ENCODE measurements at places on chromosomes 5 and 9.

DNA sequence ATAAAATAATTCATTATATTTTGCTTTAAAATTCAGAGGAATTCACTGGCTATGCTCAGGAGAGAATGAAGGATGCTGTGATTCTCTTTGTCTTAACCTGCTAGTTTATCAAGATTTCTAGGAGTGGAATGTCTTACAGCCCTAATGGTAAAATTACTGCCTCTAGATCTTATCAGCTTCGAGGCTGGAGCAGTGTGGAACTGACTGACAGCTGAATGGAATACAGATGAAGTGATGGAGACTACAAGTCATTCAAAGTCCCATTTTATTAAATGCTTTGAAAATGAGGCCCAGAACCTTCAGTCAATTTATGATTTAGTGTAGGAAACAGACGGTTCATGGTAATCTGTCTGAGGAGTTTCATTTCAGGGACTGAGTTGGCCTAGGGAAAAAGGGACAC, 202.1 kb downstream of the RFX3 start:
- no peak for DNase-seq

- no peak for DNase-seq
Measured at GRCh38 chr9:132031467-132032237, 48.0 kb downstream of the MED27 start.

- peak; percentile 21 for DNase-seq
Measured at GRCh38 chr5:154520861-154521453, 42.9 kb upstream of the HAND1 start.

DNA sequence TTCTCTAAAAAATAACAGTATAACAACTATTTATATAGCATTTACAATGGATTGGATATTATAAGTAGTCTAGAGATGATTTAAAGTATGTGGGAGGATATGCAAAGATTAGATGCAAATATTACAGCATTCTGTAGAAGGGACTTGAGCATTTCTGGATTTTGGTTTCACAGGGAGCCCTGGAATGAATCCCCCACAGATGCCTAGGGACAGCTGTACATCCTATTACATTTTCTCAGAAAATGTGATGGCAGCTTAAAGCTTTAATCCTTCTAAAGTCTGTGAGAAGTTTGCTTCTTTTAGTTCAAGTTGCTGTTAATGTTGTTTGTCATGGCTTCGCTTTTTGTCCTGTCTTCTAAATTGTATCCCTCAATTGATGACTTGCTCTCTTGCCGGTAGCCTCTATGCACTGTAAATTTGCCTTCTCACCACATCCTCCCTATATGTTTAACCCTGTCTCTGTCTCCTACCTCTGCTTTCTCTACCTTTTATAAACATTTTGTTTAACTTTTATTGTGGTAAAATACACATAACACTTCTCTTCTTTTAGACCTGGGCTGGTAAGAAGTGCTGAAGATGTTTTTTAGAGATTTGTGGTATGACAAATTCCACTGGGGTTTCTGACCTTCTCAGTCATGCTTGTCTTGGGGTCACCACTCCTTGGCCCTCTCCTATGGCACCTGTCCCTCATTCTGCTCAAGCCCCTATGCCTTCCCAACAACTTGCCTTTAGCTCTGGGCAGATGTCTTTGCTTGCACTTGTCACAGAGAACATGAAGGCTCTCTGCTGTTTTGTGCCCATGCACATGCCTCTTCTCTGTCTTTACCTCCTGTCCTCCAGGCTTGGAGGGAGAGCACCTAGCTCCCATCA, 37.9 kb downstream of the LNPEP start:
- no peak for DNase-seq

DNA sequence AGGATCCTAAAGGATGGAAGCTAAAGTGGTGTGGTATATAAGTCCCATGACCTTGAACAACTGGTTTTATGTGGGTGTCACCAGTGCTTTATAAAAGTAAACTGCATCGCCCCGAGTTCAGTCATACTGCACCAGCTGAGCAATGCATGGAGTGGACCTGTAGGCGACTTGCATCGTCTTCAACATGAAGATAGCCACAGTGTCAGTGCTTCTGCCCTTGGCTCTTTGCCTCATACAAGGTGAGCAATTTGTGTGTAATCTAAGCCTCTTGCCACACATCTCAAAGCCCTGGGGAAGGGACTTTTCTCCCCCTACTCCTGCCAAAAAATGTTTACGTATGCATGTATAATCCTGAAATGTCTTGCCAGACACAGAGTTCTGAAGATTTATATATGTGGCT, at the start of gene SPINK5:
Gene SPINK5 (plus strand): TSS at position 120 of the 400 bp plus-strand sequence. CDS start 65 bp downstream, at position 185.
- DNase-seq: no peak

DNA sequence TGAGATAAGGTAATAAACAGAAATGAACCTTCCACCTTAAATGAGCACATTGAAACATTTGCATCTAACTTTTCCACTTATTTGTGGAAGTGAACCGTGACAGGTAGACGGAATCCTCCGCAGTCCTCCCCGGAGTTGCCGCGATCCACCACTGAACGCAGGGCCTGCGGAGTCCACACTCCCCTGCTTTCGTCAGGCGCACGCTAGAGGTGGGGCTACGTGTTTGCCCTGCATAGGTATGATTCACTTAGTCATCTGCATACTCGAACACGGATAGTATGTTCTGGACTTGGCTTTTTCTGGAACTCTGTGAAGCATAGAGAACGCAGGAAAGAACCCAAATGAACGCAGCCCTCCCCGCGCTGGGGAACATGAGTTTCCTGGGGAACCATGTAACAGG, 272.8 kb upstream of the IRX4 start:
- DNase-seq: no peak

DNA sequence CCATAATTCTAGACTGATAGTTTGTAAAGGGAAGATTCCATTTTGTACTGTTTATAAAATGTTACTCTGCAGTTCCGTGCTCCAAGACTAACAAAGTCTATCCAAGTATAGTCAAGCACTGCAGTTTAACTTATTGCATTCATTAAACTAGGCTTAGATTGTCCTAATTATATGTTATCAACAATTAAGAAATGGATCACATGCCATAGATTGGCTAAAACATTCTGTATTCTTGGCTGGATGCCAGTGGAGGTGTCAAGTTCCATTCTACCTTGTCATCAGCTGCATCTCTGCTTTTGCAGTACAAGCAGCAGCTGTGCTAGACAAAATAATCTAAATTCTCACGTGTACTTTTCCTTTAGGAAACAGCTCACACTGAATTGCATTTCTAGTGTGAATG, 69.4 kb upstream of the MEF2C start:
- DNase-seq: no peak

DNA sequence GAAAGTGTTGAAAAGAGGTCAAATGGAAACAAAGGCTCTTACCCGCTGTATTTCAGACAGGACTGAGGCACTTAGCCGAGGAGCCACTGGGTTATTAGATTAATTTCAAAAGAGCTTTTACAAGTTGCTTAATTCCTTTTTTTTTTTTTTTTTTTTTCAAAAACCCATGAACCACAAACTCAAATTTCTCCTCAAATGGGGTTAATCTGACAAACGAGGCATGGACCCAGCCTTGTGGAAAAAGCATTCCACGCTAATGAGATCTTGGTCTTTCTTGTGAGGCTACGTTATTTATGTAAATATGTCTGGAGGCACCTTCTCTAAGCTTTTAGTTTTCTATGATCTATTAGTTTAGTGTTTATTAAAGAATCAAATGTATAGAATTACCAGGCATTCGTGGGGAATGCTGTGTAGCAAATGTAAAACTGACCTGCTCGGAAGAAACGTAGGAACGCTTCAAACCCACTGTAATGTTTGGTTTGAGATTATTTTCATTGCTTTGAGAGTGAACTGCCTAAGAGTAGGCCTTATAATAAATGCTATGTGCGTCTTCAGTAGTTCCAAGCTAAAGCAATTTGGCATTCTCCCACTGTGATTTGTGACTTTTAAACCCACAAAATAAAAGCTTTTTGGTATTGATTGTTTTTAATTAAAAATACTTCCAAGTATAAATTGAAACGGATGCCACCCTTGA, 134.7 kb downstream of the CDH6 start:
- DNase-seq: no peak

GRCh38 chr5:109614981-109615380, 74.7 kb upstream of the MAN2A1 start:
- no peak for DNase-seq

GRCh38 chr9:122816163-122816867, 12.1 kb downstream of the PDCL start:
- no peak for DNase-seq

GRCh38 chr5:171984748-171985419, 21.6 kb downstream of the FBXW11 start:
- no peak for DNase-seq

GRCh38 chr5:171270136-171270535, 38.9 kb upstream of the TLX3 start:
- no peak for DNase-seq

DNA sequence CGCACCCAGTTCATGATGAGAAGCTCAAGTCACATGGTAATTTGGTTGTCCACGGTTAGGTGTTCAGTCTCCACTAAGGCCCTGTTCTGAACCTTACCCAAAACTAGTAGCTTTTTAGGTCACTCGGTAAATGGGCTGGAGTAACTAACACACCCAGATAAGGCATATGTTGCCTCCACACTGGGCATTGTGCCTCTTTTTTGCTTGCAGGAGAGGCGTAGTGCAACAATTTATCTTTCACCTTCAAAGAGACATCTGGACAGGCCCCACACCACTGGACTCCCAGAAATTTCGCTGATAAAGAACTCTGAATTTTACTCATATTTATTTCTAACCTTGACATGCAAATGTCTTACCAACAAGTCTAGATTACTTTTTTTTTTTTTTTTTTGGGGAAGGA, 16.8 kb upstream of the PTGES start:
- DNase-seq: no peak

GRCh38 chr9:123778232-123778902, 151.6 kb downstream of the DENND1A start:
- no peak for DNase-seq
